Stimulated activated CD4-positive, alpha-beta T cell treated with anti-CD3 and anti-CD28 coated beads, Interleukin-2, amount 100 ng/mL, for 24 hours (primary cell): ENCODE measurements at places on chromosomes 16 and 17.

DNA sequence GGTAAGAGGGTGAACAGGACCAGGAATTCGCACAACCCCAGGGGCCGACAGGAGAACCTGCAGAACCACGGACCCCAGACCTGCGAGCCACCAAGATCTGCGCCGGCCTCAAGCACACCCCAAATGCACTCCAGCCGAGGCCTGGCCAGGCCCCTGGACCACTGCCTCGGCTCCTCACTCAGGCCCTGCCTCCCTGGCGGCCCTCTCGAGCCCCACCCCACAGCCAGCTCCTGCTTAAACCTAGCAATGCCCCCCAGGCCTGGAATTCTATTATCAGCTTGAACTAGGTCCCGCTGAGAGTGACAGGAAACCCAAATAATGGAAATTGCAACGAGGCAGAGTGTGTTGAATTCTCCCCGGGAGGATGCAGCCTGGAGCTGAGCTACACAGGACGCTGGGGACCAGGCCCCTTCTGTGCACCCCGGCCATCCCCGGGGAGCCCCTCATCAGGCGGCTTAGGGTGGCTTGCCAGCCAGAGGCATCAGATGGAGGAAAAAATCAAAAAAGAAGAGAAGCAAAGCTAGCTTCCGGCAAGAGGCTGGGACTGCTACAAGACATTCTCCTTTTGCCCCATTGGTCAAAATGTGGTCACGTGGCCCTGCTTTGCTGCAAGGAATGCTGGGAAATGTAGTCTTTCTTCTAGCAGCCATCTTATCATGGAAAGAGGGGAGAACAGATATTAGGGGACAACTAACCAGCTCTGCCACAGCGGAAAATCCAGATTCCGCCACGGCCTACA is 2.4 kb upstream of the ENPP7 start:
- DNase-seq = peak; percentile 82

DNA sequence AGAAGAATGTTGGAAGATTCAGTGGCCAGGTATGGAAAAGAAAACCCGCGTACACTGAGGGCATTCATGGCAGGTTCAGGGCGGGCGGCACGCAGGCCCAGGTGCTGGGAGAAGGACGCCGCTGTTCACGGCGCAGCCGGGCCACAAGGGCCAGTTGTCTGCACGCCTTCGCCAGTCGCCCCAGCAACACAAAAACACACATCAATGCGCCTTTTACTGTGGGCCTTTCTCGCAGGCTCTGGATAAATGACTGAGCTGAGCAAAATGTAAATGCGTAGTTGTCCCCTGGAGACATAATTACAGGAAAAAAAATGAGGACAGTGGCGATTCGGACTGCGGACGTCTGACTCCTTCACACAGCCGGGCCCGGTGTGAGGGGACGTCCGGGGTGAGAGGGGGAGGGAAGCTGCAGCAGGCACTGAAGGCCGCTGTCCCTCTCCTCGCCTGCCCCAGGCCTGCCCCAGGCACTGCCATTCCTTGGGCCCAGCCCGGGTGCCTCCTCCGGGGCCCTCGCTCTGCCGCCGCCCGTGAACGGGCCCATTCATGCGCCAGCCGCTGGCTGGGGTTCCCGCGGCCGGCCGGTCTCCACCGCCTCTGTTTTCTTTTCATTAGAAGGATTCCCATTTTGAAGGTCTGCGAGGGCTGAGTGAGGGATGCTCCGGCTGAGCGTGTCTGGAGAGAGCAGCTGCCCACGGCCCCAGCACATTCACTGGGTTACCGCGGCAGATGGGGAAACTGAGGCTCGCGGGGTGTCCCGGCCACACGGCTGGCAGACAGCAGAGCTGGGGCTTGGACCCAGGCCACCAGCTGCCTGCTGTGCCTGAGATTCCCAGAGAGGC is 6.5 kb upstream of the ZNF469 start:
- no peak for DNase-seq

DNA sequence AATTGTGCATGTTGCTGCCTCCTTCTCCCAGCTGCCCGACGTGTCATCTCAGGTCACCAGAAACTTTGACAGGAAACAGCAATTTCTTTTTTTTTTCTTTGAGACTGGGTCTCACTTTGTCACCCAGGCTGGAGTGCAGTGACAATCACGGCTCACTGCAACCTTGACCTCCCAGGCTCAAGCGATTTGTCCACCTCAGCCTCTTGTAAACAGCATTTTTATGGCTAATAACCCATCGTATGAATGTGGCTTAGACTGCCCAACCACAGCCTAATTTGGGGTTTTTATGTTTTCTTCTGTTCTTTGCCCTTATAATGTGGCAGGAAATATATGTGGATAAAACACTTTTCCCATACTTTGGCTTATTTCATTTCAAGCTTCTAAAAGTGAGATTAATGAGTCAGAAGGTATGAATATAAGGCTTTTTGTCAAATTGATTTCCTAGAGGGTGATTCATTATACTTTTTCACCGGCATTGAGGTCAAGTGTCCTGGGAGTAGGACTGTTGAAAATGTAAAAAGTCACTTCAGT is 31.0 kb upstream of the SLC5A10 start:
- DNase-seq = peak; percentile 10

DNA sequence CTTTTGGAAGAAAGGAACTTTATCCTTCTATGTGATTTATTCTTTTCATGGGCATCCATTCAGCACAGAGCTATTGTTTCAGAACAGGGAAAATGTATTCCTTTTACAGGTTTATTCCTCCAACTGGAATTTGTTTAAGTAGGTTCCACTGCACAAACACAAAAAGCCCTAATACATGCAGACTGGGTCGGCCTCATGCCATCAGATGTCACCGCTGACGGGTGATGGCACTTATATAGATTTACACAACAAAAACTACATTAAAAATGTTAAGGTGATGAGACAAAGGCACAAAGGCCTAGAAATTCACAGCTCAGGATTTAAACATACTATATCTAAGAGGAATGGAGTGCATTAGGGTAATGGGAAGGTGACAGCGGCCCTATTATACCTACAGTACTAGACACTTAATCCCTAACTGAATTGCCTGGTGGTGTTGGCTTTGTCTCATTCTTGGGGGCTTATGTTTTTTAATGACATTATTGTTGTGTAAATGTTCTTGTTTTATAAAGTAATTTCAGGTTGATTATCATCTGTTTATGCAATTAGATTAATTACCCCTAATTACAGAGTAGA is 276.4 kb upstream of the PSMD7 start:
- DNase-seq = no peak

DNA sequence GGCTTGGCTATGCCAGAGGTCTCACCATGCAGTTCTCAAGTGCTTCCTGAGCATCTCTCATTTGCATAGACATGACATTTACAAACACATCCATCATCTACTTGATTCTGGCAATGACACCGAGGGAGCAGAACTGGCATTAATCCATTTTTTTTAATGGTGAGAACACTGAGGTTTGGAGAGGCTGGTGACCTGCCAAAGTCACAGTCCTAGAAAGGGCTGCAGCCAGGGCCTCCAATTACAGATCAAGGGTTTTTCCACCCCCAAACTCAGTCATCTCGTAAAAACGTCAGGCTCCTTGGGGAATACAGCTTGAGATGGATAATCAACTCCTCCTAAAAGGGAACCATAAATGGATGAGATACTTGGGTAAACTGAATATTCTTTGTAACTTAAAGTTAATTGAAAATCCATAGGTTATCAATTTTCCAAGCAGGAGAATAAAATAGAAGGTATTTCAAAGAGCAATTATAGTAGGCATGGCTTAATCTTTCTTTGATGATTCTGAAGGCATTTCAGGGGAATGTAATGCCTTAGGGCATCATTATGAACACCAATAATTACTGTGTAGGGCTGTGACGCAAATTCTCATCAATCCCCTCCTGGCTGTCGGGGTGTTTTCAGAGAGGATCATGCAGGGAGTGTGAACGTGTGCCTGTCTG is 9.4 kb upstream of the MEOX1 start:
- no peak for DNase-seq

- no peak for DNase-seq
These were observed 388.1 kb downstream of the SHISA9 start for GRCh38 chr16:13289515-13289914.

- peak; percentile 86 for DNase-seq
These were observed at the start of gene SNN for GRCh38 chr16:11667824-11668622. TSS of gene SNN (plus strand) at chr16:11668455. CDS start at chr16:11676060, 7,605 bp downstream.

- DNase-seq = no peak
These were observed 27.8 kb upstream of the LCMT1 start for GRCh38 chr16:25083701-25084100.

DNA sequence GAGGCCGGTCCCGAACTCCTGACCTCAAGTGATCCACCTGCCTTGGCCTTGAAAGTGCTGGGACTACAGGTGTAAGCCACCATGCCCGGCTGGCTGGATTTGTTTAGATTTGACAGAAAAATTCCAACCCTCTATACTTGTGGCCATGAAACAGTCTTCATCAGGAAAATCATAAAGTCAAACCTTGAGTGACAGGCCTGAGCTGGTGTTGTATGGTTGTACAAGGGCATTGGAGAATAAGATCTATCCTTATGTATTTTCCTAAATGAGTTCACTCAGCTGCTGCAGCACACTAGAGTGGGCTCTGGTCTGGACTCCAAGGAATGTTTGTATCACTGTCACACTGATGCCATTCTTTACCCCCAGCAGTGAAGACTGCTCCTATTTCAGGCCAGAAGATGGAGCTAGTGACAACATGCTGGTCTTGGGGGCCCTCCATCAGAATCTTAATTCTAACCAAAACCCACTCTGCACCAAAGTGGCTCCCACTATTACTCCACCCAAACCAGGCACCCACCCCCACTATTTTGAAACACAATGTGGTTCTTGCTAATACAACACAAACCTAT is 27.4 kb downstream of the SNX11 start:
- no peak for DNase-seq

DNA sequence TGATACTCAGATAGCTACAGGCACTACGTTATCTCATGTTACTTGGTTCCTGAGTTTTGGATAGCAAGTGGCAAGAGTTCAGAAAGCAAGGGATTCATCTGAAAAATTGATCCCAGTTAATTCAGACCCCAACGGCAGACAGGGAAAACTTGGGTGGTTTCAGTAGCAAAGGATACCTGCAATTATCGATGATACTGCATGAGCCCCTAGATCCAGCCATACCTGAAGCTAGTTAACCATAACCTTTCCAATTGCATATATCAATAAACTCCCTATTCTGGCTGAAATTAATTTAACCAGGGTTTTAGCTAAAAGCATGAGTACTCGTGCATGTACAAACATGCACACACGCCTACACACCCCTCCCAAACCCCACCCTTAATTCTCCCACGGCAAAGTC is 4.3 kb downstream of the KNOP1 start:
- no peak for DNase-seq

GRCh38 chr17:80389011-80389995 is 25.7 kb upstream of the ENDOV start:
- no peak for DNase-seq

- DNase-seq = no peak
These were observed 35.8 kb upstream of the LHX1 start for GRCh38 chr17:36901506-36901905.

GRCh38 chr16:11557801-11558200 is 28.9 kb downstream of the LITAF start:
- no peak for DNase-seq

GRCh38 chr17:63842173-63842539 is 329 bp downstream of the SMARCD2 start:
- DNase-seq = peak; percentile 54
